ENCODE measurements at places on chromosomes 5 and 9. TPM values are rescaled to one million over a fixed set of nuclear protein-coding genes. Genes with fewer than 3 reads are reported as not detected.

DNA sequence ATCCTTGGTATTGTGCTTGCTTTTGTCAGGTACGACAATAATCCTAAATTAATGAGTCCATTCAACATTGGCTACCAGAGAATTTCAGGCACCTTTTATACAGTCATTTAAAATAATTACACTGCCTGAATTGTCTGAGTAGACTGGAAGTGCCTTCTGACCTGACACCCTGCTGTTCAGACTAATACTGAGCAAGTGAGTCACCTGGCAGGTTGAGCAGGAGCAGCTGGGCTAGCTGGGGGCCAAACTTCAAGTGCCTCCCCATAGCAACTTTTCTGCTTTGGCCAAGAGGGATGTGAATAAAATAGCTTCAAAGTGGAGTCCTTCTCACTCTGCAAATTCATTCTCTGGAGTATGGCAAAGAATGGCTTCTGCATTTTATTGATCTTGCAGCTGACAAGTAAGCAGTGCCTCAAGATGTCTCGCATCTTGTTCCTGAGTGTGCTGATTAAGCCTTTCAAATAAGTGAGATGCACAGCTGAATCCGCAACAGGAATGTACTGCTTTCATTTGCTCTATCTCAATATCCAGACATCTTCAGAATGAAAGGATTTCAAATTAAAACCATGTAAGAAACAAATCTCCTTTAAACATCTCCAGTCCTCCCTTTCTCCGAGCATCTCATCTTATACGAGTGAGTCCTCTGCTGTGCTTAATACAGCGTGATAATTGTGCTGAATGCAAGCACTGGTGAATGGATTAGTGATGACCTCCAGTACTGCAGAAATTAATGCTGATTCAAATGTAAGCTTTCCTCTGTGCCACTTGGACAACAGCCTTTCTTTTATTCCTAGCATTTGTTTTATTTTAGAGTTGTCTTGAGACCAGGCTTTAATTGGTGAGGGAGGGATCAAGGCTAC is 271.2 kb downstream of the EDIL3 start:
- H3K27me3 ChIP-seq, result no peaks in the 10 kb centered on the region
- H3K4me1 ChIP-seq, result no peaks in the 10 kb centered on the region
- DNase-seq, result no peak
- no peak overlapping the region for H3K4me3 ChIP-seq
- H3K36me3 ChIP-seq, result no peaks in the 10 kb centered on the region

GRCh38 chr9:12956805-12957204 is 182.0 kb downstream of the LURAP1L start:
- H3K27ac ChIP-seq, result no peak overlapping the region
- H3K36me3 ChIP-seq, result no peaks in the 10 kb centered on the region
- H3K4me1 ChIP-seq, result no peaks in the 10 kb centered on the region
- H3K27me3 ChIP-seq, result no peaks in the 10 kb centered on the region

Gene HABP4
- 10.3 TPM for total RNA-seq

Gene NSUN2
- 46.4 TPM for total RNA-seq

Gene ETF1
- total RNA-seq, result 114 TPM
